ENCODE measurements at places on chromosomes 6 and 20.

- no peak for DNase-seq
Measured at GRCh38 chr6:91509711-91510110, 922.8 kb upstream of the MAP3K7 start.

DNA sequence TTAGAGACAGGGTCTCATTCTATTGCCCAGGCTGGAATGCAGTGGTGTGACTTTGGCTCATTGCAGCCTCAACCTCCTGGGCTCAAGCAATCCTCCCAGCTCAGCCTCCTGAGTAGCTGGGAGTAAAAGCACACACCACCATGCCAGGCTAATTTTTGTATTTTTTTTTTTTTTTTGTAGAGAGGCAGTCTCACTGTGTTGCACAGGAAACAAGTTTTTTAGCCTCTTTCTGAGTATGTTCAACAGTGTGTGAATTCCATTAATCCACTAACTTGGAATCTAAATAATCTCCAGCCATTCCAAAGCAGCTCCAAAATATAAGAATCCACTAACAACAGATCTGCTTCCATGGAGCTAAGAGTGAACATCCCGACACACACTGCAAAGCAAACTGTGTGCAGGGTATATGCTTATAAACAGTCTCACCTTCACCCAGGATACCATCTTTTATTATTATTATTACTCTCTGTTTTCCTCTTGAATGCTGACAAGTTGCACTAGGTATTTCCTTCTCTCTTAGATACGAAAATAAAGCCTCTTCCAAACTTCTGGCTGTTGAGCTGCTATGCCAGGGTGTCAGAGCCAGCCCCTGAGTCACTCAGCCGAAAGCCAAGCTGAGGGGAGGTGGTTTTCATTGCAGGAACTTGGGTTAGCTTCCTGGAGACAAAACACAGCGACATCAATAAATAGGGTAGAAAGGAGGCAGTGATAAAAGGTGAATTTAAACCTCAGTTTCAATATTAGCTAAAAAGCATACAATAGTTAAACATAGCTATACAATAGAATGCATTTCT, 264.9 kb downstream of the HIVEP2 start:
- DNase-seq: no peak

DNA sequence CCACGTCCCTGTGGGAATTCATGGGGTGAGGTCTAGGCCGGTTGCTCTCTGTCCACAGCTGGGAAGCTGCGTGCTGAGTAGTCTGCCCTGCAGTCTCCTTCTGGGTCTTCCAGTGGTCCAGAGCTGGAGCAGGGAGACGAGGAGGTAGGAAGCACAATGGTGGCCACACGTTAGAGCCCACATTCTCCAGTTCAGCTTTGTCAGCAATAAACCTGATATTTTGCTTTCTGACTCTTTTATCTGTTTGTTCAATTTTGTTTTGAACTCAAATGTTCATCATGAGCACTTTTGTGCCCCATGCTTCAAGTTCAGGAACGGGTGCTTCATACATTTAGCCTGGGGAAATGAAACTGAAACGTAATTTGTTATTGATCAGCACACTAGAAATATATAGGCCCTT, 21.3 kb downstream of the FNDC1 start:
- DNase-seq: no peak

DNA sequence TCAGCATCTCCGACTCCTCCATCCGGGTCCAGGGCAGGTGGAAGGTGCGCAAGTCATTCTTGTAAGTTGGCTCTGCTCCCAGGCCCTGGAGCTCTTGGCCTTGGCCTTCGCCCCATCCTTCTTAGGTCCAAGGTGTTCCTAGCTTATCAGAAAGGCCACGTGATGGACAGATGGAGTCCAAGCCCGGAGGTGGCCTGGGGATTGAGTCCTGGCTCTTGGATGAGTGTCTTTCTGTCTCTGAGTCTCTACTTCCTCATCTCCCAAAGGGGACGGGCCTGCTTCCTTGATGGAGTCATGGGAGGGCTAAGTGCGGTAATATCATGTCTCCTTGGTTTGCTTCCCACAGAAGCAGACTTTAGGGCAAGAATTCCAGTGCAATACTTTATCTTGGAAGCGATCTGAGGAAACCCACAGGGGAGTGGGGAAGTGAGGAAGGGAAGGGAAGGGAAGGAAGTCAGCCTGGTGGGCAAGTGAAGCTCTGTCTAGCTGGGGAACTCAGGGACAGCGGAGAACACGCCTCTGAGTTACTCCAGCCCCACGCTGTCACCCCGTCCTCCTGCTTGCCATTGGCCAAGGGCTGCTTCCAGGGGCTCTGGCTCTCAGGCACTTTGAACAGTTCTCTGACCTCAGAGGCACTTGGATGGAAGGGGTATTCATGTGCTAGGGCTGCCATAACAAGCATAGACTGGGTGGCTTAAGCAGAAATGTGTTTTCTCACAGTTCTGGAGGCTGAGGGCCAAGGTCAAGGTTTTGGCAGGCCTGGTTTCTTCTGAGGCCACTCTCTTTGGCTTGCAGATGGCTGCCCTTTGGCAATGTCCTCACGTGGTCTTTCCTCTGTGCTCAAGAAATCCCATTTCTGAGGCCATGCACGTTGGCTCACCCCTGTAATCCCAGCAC, 4.8 kb downstream of the LBP start:
- DNase-seq: no peak

GRCh38 chr6:68114463-68115047, 520.5 kb upstream of the ADGRB3 start:
- no peak for DNase-seq

DNA sequence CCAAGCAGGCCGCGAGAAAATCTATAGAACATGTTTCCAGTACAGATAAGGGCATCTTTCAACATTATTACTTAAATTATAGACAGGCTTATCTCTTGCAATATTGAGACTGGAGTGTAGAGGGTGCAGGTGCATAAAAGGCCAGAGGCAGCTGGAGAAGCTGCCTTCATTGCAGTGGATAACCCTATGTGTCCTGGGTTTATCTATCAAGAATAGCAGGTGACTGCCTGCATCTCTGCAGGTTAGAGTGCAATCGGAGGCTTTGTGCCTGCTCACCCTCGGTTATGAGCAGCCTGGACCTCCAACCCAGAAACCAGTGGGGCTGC, 28.7 kb upstream of the ECI2 start:
- DNase-seq: no peak

DNA sequence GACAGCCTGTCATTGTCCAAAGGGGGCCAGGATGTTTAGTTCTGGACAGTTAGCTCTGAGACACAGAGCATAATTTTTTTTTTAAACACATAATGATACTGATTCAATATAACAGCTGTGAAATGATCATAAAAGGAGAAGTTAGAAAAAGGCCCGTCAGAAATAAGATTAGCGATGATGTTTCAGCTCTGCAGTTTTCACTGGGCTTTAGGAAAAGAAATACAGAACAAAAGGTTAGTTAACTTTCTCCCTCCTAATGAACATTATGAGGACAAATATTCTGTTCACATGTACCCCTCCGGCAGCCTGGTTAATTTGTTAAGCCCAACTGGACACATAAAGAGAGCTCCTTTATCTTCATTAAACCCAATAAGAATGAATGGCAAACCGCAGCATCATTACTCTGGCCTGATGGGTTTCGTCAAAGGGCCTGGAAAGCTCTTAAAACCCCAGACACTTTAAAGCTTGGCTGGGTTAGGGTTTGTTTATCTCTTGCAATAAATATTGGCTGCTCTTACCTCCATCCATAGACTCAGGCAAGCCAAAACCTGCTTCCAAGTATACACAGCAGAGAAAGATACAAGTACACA, 394.6 kb downstream of the KIF16B start:
- DNase-seq: no peak

DNA sequence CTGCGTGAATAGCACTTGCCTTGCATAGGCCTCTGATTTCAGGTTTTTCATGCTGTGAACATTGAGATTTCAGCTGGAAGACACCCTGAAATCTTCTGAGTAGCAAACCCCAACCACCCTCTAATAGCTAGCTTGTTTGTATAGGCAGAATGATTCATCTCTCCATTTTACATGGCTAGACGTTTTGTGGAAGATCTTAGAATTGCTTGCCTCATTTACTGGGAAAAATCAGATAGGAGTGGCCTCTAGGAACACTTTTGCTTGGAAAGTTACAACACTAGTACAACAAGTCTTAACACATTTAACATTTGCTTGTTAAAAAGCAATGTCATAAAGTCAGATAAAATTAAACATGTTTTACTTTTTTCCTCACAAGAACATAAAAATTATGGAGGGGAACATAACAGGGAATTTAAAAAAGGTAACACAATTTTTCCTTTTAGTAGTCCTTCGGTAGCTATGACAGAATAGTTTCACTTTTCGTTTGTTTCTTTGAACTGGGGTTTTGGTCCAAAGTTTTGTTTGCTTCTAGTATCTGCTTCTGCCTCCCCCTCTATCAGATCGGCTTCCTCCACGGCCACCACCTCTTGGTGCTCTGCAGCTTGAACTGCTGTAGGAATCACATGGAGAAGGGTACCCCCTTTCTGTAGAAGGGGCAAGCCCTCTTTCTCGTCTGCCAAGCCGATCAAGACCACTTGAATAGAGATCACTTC, 102.2 kb upstream of the PTCHD4 start:
- no peak for DNase-seq

DNA sequence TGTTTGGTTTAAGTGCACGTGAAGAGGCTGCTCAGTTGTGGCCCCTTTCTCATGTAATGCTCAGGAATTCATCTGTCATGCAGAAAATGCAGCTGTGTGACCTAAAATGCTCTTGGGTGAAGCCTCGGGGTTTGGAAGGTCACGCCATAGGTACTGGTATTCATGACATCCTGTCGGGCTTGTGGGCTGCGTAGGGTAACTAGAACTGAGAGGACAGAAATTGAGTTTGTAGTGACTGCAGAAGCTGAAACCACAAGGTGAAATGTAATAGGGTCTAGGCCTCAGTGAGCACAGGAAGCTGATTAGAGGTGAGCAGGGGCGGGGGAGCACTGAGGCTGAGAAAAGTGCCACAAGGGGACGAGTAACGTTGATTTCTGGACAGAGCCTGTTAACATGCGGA, 128.8 kb downstream of the SOBP start:
- no peak for DNase-seq

DNA sequence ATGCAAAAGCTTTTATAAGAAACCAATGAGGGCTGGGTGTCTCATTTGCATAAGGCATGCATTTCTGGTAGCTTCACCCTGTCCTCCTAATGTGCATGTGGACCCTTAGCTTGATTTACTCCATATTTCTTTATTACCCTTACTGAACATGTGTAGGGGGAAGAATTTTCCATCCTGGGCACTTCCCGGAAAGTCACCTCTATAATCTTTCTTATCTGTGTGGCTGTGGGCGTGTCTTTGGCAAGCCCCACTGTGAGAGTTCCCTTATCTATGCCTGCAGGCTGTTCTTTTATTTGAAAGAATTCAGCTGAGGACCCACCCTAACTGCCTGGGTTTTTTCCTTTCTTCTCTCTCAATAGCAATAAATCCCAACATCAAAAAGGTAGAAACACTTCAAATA, 627.8 kb downstream of the DOK5 start:
- no peak for DNase-seq

DNA sequence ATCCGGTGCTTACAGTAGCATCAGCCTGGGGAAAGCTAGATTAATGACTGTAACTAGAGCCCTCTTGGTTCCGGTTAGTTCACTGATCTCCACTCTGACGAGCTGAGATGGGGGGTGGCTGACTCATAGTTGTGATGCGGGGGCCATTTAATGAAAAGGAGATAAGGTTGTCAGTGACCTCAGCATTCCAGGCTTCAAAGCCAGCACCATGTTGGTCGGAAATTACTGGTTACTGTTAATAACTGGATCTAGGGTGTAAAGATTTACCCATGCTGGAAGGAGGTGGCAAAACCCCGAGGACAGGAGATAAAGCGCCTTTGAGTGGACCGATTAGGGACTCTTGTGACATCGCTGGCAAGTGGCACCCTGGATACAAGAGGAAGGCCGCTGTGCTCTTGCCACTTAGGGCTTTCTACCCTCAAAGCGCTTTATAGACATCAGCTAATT, 21.1 kb downstream of the FOXC1 start:
- DNase-seq: no peak

GRCh38 chr20:6502219-6502618, 265.3 kb upstream of the BMP2 start:
- no peak for DNase-seq
